ENCODE measurements at places on chromosomes 1 and 21. TPM values are rescaled to one million over a fixed set of nuclear protein-coding genes. Genes with fewer than 3 reads are reported as not detected.
A peak's percentile ranks its signal among the peaks of the same experiment; 100 is the strongest.

DNA sequence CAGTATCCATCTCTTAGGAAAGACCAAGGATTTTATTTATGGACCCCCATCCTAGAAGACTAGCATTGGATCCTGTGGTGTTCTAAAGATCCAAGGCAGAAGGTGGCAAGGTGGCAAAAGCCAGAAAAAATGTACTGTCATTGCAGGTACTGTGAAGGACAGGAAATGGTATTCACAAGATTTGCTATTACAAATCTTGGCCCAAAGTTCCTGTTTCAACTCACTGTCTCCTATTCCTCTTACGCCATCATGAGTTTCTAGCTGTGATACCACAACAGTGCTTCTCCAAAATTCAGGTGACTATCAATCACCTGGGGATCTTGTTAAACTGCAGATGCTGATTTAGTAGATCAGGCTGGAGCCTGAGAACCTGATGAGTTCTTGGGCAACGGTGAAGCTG lies 21.4 kb downstream of the ACP6 start:
- no peaks in the 10 kb centered on the region for H3K27me3 ChIP-seq
- H3K4me3 ChIP-seq: no peak overlapping the region
- no peaks in the 10 kb centered on the region for H3K36me3 ChIP-seq

- H3K27ac ChIP-seq: no peak overlapping the region
- peaks cover 9% of the 10 kb centered on the region for H3K4me1 ChIP-seq
- DNase-seq: no peak
These were observed 212.8 kb downstream of the FOXD2 start for GRCh38 chr1:47650611-47651010.

Gene LIN28A
- total RNA-seq: not detected

DNA sequence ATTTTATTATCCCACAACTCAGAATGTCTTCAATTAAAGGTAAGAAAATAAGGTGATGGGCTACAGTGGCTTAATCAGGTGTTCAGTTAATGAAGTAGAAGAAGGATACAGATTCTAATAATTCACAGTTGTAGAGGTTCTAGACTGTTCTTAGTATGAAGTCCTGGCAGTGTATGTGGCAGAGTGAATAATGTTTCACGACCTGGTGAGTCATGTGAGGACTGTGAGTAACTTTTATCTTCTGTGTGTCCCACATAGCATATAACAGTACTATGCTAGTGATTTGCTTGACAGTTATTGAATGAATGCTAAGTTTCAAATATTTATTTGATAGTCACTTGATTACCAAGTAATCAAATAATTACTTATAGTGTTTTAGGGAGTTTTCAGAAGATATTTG lies 20.0 kb downstream of the SLC16A4 start:
- H3K36me3 ChIP-seq: peaks cover 34% of the 10 kb centered on the region
- H3K4me3 ChIP-seq: no peak overlapping the region
- DNase-seq: peak; percentile 91
- H3K27me3 ChIP-seq: no peaks in the 10 kb centered on the region

DNA sequence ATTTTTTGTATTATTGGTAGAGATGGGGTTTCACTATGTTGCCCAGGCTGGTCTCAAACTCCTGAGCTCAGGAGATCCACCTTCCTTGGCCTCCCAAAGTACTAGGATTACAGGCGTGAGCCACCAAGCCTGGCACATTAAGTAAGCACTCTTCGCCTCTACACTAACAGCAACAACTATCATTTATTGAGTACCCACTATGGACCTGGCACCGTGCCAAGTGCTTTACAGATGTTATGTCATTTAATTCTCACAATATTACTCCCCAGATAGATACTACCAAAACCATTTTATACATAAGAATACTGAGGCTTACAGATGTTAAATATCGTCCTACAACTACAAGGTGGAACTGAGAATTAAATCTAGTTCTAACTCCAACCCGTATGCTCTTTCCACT lies 50.1 kb downstream of the TUT4 start:
- H3K4me3 ChIP-seq: no peak overlapping the region
- peak; percentile 8 for DNase-seq
- no peak overlapping the region for H3K27ac ChIP-seq
- H3K27me3 ChIP-seq: no peaks in the 10 kb centered on the region

DNA sequence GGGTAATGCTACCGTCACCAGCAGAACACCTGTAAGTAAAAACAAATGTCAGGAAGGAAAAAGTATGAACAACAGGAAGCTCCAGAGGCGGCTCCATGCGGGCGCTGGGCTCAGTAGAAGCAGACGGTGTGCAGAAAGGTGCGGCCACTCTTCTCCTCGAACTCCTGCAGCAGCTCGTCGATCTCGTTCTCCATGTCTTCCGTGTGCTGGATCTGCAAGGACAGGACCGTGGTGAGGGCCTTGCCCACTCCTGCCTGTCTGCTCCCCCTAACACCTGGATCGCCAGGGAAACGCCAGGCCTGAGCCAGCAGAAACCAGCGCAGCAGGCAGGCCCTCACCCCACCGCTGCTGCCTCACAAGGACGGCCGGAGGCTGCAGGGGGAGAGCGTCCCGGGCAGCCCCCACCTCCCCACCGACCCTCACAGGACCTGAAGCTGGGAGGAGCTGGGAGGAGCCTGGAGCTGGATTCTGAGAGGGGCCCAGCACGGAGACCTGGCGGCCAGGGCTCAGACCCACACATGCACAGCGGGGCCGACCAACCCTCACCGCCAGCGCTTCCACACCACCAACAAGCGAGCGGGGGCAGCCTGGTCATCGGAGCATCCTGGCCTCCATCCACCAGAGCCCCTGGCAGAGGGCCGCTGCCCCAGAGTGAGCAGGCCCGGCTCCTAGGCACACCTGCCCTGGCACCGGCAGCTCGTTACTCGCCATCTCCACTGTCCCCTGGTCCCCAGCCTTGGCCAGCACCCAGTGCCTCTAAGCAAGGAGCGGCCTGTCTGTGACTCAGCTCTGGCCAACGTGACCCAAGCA lies 1.7 kb upstream of the TMEM240 start:
- H3K4me1 ChIP-seq: no peaks in the 10 kb centered on the region
- no peak overlapping the region for H3K4me3 ChIP-seq
- no peaks in the 10 kb centered on the region for H3K27me3 ChIP-seq
- H3K36me3 ChIP-seq: no peaks in the 10 kb centered on the region

DNA sequence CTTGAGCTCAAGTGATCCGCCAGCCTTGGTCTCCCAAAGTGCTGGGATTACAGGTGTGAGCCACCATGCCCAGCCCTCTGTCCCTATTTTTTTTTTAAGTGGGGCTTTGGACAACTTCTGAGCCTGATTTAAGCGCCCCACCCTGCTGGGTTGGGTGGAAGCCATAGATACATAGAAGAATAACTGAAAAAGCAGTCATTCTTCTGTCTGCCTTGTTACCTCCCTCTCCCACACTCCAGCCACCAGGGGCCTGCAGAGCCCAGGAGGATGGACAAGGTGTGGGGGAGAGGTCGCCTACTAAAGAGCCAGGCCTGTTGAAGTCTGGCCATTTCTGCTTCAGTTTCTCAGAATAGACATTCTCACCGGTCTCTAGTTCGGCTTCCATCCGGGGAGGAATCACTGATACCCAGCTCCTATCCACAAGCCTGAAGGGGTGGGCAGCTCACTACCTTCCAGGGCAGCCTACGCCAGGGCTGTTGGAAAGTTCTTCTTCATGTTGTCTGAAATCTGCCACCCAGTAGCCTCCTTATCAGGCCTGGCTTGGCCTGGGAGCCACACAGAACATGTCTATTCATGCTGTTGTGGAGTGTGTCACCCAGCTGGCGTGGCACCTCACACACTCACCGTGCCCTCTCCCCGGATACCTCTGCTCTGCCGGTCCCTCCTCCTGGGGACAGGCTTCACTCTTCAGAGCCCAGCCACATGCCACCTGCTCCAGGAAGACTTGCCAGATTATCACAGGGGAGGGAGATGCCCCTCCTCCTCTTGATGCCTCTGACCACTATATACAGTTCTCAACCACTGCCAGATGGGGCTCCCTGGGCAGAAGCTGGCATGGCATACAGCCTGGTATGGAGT lies 27.7 kb downstream of the KNCN start:
- no peak overlapping the region for H3K27ac ChIP-seq
- peaks cover 4% of the 10 kb centered on the region for H3K27me3 ChIP-seq
- no peaks in the 10 kb centered on the region for H3K36me3 ChIP-seq
- H3K4me3 ChIP-seq: no peak overlapping the region

DNA sequence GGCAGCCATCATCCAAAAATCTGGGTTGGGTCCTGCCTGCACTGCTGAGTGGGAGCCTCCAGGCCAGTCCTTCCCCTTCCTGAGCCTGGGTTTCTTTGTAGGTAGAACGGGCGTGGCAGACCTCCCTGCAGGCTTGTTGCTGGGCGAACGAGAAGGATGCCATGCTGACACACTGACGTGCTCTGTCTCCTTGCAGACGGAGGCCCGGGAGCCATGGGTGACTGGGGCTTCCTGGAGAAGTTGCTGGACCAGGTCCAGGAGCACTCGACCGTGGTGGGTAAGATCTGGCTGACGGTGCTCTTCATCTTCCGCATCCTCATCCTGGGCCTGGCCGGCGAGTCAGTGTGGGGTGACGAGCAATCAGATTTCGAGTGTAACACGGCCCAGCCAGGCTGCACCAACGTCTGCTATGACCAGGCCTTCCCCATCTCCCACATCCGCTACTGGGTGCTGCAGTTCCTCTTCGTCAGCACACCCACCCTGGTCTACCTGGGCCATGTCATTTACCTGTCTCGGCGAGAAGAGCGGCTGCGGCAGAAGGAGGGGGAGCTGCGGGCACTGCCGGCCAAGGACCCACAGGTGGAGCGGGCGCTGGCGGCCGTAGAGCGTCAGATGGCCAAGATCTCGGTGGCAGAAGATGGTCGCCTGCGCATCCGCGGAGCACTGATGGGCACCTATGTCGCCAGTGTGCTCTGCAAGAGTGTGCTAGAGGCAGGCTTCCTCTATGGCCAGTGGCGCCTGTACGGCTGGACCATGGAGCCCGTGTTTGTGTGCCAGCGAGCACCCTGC lies 1.4 kb downstream of the GJA4 start:
- no peaks in the 10 kb centered on the region for H3K36me3 ChIP-seq
- H3K27ac ChIP-seq: no peak overlapping the region
- DNase-seq: no peak
- H3K4me3 ChIP-seq: no peak overlapping the region
- no peaks in the 10 kb centered on the region for H3K4me1 ChIP-seq
- no peaks in the 10 kb centered on the region for H3K27me3 ChIP-seq

DNA sequence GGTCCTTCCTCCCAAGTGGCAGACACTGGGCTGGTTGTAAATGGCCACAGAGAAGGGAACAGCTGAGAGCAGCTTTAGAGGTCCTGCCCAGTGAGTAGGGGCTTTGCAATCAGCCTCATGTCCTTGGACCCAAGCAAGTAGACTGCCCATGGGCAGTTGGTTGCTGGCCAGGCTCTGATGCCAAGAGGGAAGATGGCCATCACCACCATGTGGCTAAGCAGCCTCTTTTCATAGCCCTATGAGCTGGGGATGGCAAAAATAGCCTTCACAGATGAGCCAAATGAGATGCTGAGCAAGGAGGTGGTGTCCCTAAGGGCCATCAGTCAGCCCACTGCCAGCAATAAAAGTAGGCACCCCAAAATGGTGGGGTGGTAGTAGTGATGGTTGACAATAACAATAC lies 3.2 kb downstream of the DISP3 start:
- no peak for DNase-seq
- no peaks in the 10 kb centered on the region for H3K4me1 ChIP-seq
- no peaks in the 10 kb centered on the region for H3K36me3 ChIP-seq

Gene KIF21B
- total RNA-seq: not detected

Gene DEPDC1
- total RNA-seq: 9.9 TPM

DNA sequence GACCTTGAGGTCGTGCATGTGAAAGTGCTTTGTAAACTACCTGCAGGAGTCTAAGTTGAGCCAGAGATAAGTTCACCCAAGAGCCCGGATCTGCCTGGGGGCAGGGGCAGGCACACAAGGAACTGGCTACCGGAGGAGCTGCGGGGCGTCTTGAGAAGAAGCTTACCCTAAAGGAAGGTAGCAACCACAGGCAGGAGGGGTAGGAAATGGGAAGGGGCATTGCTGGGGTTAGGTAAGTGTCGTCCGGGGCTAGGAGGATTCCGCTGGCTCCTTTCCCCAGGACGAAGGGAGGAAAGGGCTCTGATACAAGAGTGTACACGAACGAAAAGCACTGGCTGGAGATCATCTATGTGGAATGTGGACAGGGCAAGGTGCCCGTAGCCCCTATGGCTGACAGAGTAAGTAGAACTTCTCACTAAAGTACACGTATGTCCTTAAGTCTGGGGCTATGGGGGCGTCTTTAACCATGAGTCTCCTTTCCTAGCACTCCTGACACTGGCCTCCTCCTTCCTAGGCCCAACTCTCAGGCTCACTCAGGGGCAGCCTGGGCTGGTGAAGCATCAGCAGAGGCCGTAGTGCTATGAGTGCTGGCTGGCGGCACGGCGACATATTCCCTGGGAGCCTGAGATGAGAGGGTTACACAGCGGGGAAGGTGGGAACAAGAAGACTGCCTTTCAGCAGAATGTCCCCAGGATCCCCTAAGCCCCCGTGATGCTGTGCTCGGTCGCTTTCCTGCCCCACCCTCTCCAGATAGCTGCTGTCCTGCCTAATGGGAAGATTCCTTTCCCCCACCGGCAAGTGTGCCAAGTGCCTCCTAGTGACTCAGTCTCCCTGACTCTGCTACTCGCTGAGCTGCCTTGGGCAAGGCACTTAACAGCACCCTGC lies 9.1 kb upstream of the GALNT2 start:
- H3K27me3 ChIP-seq: peaks cover 6% of the 10 kb centered on the region
- no peaks in the 10 kb centered on the region for H3K4me1 ChIP-seq
- no peak for DNase-seq
- H3K4me3 ChIP-seq: no peak overlapping the region

Gene HAO2
- total RNA-seq: not detected

- H3K27me3 ChIP-seq: no peaks in the 10 kb centered on the region
- no peak overlapping the region for H3K4me3 ChIP-seq
- no peaks in the 10 kb centered on the region for H3K36me3 ChIP-seq
These were observed 71.5 kb upstream of the ACTL8 start for GRCh38 chr1:17683598-17683997.

DNA sequence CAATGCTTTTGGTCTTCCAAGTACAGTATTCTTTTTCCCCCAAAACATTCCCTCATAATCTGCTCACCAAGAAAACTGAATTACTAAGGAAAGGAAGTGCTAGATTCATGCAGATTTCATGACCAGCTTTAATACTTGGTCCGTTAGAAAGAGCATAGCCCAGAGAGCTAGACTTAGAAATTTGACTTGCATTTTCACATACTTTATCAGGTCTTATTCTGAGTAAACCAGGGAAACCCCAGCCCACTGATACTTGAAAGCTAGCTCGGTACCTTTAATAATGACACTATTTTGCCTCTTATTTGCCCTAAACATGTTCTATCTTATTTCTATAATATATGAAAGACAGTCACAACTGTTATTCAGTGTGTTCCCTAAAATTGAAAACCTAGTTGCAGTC lies 204.5 kb downstream of the TTLL7 start:
- H3K27ac ChIP-seq: no peak overlapping the region
- no peak for DNase-seq
- peaks cover 8% of the 10 kb centered on the region for H3K4me1 ChIP-seq

Measured in GM23248 (cell line).